ENCODE measurements at places on chromosomes 3 and 15.

DNA sequence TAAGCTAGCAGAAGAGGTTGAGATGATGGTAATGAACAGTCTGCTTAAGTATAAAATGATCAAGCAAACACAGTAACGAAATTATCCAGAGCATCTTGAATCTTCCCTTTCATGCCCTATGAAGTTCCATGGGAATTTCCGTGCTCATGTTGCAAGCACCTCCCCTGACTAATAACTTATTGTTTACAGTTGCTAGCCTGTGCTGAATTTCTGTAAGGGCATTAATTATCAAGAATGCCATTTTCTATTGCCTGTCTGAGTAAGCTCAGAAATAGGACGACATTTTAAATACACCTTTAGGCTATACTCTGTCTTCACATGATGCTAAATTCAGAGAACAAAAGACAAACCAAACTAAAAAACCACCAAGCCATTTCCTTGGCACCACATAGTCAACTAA, 257.5 kb upstream of the LRTM1 start:
- DNase-seq: no peak
- no peaks in the 10 kb centered on the region for H3K36me3 ChIP-seq
- H3K27ac ChIP-seq: no peak overlapping the region
- peaks cover 30% of the 10 kb centered on the region for H3K4me1 ChIP-seq

DNA sequence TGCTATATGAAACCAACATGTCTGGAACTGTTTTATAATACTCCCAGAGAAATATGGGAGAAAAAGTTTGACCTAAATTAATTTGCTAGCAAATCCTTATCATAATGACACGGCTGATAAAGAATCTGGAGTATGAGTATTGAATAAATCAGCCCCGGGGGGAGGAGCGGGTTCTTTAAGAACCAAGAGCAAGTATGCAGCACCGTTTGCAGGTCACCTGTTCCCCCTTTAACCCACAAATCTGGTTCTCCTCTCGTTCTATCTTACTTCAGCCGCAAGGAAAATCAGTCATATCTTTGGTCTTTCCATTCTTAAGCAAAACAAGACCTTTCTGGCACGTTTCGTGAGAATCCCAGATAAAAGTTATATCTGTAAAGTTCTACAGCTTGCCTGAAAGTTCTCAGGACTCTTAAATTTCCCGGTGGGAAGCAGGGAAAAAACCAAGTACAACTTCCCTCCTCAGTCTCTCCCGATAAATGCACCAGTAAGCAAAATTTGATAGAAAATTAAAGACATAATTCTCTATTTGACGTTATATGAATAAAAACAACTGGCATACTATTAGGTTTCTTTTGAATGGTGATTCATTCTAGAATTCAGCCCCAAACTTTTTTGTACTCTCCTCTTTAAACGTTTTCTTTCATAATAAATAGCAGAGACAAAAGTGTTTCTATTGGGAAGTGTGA, 348.6 kb downstream of the ZBBX start:
- H3K27me3 ChIP-seq: no peaks in the 10 kb centered on the region
- H3K36me3 ChIP-seq: no peaks in the 10 kb centered on the region
- no peak overlapping the region for H3K27ac ChIP-seq
- DNase-seq: no peak

- DNase-seq: no peak
- no peak overlapping the region for H3K4me3 ChIP-seq
- no peak overlapping the region for H3K27ac ChIP-seq
- H3K36me3 ChIP-seq: no peaks in the 10 kb centered on the region
These were observed 272.8 kb upstream of the RORA start for GRCh38 chr15:61501815-61502389.

GRCh38 chr3:411226-411625, 214.7 kb downstream of the CHL1 start:
- no peak overlapping the region for H3K4me3 ChIP-seq
- no peak for DNase-seq
- peaks cover 37% of the 10 kb centered on the region for H3K27me3 ChIP-seq
- no peaks in the 10 kb centered on the region for H3K36me3 ChIP-seq
- no peak overlapping the region for H3K27ac ChIP-seq
- H3K4me1 ChIP-seq: no peaks in the 10 kb centered on the region

DNA sequence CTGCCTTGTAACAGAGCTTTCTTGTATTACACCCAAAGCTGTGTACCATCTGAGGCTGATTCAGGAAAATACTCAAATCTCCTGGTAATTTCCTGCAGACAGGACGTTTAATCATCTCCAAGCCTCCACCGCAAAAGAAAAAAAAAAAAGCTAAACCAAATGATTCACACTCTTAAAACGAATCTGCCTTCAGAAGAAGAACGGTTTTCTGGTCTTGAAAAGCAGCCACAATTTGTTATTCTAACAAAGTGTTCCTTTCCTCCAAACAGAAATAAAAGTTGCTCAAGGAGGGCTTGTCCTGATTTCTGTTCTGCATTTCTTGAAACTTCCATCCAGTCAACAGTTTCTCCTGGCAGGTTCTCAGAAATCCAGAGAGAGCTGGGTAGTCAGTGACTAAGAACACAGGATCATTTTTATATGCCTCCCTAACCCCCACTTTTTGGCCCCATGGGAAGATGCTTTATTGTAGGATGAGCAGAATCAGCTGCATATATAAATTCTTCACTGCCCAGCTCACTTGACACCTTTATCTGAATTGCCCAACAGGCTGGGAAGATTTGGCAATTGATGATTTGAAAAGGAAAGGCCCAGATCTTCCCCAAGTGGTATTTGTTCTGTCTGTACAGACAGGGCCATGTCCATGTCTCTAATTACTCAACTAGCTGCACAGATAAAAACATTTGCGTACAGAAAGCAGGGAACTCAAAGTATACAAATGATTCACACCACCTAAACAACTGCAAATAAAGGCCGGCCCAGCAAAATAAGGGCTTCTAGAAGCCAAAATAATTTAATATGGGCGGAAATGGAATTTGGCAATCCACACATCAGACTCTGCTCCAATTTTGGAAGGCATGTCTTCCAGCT, 41.0 kb upstream of the PRICKLE2 start:
- H3K4me1 ChIP-seq: peaks cover 60% of the 10 kb centered on the region
- peaks cover 2% of the 10 kb centered on the region for H3K27me3 ChIP-seq
- H3K4me3 ChIP-seq: peak overlapping the region; percentile 56
- H3K27ac ChIP-seq: no peak overlapping the region
- DNase-seq: no peak
- peaks cover 8% of the 10 kb centered on the region for H3K36me3 ChIP-seq

GRCh38 chr3:191727338-191727737, 266.4 kb downstream of the PYDC2 start:
- no peaks in the 10 kb centered on the region for H3K36me3 ChIP-seq
- no peaks in the 10 kb centered on the region for H3K4me1 ChIP-seq
- no peak overlapping the region for H3K4me3 ChIP-seq
- no peak overlapping the region for H3K27ac ChIP-seq
- no peak for DNase-seq

DNA sequence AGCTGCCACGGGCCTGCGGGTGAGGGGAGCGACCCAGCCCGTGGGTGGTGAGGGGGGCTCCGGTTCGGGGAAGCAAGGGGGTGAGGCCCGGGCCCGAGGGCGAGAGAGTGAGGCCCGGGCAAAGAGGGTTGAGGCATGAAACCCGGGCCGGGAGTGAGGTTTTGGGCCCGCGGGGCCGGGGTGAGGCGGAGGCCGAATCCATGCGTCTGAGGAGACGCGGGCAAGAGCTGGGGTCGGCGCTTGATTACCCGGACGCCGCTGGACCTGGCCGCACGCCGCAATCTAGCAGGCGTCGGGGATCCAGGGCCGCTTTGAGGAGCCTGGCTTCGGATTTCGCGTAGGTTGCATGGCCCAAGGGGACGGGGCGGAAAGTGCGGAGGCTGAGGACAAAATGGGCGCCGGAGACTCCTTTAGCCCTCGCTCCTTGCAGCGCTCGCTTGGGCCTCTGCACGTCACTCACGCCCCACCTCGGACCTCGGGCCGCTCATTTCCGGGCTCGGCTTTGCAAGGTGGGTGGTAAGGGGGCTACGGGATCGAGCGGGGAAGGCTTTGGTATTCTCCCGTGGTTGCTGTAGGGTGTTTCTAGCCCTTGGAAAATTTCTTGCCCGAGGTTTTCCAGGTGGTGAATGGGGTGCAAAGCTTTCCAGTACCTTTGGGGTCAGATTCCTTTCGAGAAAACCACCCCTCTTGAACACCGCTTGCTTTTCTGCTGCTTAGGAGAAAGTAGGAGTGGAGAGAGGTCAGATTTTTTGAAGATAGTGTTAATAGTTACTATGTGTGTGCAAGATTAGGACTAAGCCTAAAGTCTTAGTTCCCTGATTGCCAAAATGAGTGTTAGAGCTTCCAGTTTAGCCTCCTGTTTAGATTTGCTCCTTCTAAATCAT, 827 bp downstream of the SLC25A36 start:
- peaks cover 9% of the 10 kb centered on the region for H3K36me3 ChIP-seq
- H3K27me3 ChIP-seq: peaks cover 17% of the 10 kb centered on the region
- H3K4me1 ChIP-seq: peaks cover 36% of the 10 kb centered on the region
- H3K27ac ChIP-seq: peak overlapping the region; percentile 99

GRCh38 chr3:143755978-143756377, 92.3 kb downstream of the SLC9A9 start:
- H3K4me3 ChIP-seq: no peak overlapping the region
- no peaks in the 10 kb centered on the region for H3K36me3 ChIP-seq
- no peak overlapping the region for H3K27ac ChIP-seq
- H3K4me1 ChIP-seq: no peaks in the 10 kb centered on the region
- DNase-seq: no peak

GRCh38 chr3:27326202-27326601, 43.0 kb downstream of the NEK10 start:
- H3K27ac ChIP-seq: no peak overlapping the region
- no peak overlapping the region for H3K4me3 ChIP-seq
- DNase-seq: no peak
- peaks cover 7% of the 10 kb centered on the region for H3K36me3 ChIP-seq
- H3K27me3 ChIP-seq: no peaks in the 10 kb centered on the region
- no peaks in the 10 kb centered on the region for H3K4me1 ChIP-seq

DNA sequence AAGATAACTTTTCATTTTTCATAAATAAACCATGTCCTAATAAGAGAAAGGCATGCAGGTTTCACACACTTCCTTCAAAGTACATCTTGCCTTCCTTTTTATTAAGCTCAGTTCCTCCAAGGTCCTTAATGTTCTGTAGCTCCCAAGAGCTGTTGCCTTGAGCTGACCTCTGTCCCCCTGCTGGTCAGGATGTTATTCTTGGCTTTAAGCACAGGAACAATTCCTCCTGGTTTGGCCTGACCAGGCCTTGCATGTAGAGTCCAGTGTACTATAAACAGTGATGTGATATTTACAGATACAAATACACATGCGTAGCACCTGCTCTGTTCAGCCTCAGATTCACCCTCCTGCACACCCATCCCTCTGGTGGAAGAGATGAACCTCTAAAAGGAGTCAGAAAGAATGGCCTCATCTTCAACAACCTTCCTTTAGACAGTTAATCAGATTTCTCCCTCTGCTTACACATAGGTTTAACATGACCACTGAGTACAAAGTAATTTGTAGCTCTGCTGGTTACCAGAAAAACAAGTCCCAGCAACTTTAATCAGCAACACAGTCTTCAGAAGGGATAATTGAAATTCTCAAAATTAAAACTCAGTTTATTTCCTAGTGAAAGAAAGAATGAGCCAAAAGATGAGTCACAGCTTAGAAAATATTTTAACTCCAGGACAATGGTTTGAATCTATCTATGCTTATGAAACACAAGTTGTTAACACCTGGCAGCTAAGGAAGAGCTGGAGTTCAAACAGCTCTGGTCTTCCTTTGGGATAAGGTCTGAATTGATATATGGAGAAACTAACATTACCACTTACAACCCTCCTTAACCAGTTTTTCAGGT, 46.5 kb downstream of the PTPN9 start:
- no peak overlapping the region for H3K4me3 ChIP-seq
- peaks cover 4% of the 10 kb centered on the region for H3K36me3 ChIP-seq
- peaks cover 23% of the 10 kb centered on the region for H3K4me1 ChIP-seq
- no peak overlapping the region for H3K27ac ChIP-seq
- DNase-seq: peak; percentile 45

DNA sequence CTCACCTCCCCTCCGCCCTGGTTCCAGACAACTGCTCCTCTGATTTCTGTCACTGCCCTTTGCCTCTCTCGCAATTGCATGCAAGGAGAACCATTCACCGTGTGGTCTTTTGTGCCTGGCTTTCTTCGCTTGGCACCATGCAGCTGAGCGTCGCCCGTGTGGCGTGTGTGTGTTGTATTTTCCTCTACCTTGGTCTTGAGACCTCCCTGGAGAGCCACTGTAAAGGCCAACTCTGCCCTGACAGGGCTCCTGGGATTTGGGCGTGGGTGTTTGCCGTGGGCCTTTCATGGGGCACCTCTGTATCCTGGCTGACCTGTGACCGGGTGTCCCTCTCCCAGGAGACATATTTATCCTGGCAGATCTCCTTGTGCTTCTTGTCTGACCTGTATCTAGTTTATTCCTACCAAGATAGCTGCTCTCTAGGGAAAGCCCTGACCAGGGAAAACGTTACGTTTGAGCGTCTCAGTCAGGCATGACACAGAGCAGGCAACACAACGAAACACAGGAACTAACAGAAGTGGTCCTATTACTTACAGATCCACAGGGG, 2.0 kb upstream of the PIGZ start:
- DNase-seq: no peak
- peaks cover 2% of the 10 kb centered on the region for H3K36me3 ChIP-seq
- no peak overlapping the region for H3K27ac ChIP-seq
- peaks cover 5% of the 10 kb centered on the region for H3K4me1 ChIP-seq
- peaks cover 41% of the 10 kb centered on the region for H3K27me3 ChIP-seq

GRCh38 chr3:129007792-129008191, 6.7 kb downstream of the EFCC1 start:
- no peak for DNase-seq
- H3K4me1 ChIP-seq: peaks cover 32% of the 10 kb centered on the region
- H3K36me3 ChIP-seq: no peaks in the 10 kb centered on the region
- peaks cover 26% of the 10 kb centered on the region for H3K27me3 ChIP-seq

GRCh38 chr3:22269831-22270230, 518.8 kb upstream of the ZNF385D start:
- no peak for DNase-seq
- H3K36me3 ChIP-seq: no peaks in the 10 kb centered on the region
- no peak overlapping the region for H3K27ac ChIP-seq
- H3K4me3 ChIP-seq: no peak overlapping the region
- peaks cover 2% of the 10 kb centered on the region for H3K4me1 ChIP-seq

DNA sequence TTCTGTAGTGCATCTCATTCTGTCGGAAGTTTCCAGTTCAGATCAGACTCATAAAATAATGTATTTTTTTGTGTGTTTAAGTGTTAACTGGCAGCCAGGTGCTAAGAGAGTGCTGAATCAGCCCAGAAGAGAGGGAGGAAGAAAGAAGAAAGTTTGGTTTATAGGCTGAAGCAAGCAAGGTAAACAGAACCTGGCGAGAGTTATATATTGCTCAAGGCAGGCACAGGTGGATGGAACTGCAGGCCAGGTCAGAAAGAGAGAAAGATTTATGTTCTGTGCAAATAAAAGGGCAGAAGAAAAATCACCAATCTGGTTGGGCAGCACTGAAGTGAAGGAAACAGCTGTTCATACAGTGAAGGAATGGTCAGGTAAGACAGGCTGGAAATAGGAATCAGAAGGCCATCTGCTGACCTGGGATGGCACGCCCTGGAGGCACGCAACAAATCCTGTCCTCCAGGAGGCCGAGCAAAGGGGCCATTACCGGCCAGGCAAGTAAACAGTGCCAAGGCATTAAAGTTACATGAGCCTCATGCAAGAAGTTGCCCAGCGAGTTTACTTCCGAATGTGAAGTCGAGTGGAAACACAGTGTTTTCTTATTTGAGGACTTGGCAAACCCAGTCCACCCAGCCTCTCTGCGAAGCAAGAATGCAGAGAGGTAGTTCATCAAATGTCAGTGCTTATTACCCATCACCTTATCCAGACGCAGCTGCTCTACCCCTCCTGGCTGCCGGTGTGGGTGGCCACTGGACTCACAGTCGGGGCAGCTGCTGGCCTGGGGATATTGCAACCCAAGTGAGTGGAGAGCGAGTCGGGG, 309.8 kb downstream of the VPS13C start:
- H3K27ac ChIP-seq: no peak overlapping the region
